CD8-positive, alpha-beta T cell (primary cell): ENCODE measurements at places on chromosomes 13 and 19.

GRCh38 chr19:38162094-38162493, 61.9 kb downstream of the DPF1 start:
- no peak for DNase-seq

DNA sequence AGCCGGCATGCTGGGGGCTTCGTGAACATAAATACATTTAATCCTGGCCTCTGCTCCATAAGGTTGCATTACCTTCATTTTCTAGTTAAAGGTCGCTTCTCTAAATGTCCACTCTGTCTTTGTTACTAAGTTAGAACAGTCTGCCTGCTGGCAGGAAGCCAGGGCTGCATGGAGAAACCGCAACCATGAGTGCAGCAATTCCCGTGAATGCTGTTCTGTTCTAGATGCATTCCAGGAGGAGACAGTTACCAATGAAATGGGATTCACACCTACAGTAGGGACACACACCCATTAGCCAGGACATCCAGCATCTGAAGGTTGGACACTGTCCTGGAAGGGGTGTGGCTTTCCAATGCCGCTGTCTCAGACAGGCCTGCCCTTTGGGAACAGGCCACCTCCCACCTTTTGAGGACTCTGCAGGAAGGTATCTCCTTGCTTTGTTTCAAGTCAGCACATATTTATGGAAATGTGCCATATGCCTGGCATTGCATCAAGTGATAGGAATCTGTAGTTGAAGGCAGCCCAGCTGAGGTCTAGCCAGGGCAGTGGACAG, 129.7 kb downstream of the SLC7A1 start:
- DNase-seq: no peak

DNA sequence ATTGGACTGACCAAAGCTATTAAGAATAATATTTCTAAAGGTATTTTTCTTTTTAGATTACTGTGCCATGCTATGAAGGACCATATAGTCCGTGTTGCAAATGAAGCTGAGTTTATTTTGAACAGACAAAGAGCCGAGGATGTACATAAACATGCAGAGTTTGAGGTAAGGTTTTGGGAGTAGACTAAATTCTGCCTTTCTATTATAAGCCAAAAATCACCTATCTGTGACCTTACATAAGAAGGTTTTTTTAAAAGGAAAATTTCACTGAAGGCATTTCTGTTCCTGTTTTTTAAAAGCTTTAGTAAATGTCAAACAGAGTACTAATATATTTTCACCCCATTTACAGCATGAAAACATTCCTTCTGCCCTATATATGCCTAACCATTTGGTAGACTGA, 127.4 kb downstream of the MAB21L1 start:
- no peak for DNase-seq

DNA sequence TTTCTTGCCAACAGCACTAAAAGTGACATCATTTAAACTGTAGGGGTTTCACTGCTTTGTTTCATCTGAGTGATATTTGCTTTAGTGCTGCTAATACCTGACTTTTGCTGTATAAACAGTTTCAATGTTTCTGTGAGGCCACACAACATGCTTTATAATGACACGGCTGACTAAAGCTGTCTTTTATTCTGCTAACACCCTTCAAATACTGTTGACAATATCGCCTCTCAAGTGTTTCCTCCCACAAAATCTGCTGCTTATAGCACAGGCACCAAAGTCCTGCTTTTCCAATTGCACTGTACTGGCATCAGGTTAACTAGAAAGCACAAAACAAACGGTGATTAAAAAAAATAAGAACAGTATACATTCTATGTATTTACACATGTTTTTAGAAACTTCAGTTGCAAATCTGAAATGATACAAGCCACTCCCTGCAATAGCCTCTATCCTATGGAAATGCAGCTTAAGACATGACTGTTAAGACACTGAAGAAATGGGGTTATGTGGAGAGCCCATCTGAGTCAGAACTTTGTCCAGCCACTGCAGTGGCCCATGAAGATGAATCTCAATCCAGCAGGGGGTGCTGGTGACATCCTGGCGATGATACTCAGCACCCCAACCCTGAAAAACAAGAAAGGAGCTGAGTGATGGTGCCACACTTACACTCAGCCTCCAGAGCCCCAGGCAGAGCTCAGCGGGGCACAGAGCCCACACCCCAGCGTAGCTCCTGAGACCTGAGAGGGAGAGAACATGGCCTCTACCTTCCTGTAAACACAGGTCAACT, 29.4 kb downstream of the RFXAP start:
- no peak for DNase-seq

- DNase-seq: no peak
Observed at GRCh38 chr13:77460195-77460594, 75.3 kb upstream of the SCEL start.

- DNase-seq: no peak
Observed at GRCh38 chr13:29800687-29801086, 49.7 kb downstream of the UBL3 start.

DNA sequence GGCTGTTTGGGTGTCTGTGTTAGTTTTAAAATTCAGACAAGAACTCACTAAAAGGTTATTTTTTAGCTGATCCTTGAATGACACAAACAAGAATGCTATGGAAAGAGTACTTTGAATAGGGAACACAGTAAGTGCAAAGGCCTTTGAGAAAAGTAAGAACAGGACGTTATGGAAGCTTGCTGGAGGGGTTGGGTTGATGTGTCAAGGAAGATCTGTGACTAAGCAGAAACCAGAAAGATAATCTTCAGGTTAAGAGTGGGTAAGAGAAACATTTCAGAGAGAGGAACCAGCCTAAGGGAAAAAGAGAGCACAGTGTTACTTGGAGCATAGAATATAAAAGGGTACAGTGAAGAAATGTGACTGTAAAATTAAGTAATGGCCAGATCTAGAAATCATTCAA, 41.2 kb upstream of the TRPC4 start:
- DNase-seq: no peak

DNA sequence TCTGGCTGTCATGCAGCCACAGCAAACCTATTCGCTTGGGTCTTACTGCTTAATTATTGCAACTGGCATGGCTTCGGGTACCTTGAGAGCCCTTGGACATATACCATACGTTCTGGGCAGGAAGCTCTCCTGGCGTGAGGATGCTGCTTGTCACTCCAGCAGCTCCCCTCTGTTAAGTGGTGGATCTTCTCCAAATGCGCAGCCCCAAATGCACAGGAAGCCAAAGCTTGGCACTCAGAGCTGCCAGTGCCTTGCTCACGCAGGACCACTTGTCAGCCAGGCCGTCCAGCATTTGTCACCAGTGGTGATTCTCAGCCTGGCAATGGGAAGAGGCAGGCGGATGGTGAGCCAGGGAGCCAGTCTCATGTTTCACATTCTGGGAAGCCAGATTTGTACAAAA, 158.6 kb downstream of the KATNAL1 start:
- DNase-seq: no peak

- no peak for DNase-seq
Observed at GRCh38 chr13:40343550-40344269, 322.7 kb downstream of the FOXO1 start.

GRCh38 chr13:113943821-113944565, 29.9 kb downstream of the C13orf46 start:
- DNase-seq: no peak

- no peak for DNase-seq
Observed at GRCh38 chr13:102440259-102440936, 38.5 kb upstream of the FGF14 start.

- no peak for DNase-seq
Observed at GRCh38 chr19:3970313-3970807, 539 bp downstream of the DAPK3 start.

GRCh38 chr13:49652355-49653305, 24.3 kb downstream of the ARL11 start:
- no peak for DNase-seq

- no peak for DNase-seq
Observed at GRCh38 chr19:13134626-13135025, 15.5 kb downstream of the STX10 start.

DNA sequence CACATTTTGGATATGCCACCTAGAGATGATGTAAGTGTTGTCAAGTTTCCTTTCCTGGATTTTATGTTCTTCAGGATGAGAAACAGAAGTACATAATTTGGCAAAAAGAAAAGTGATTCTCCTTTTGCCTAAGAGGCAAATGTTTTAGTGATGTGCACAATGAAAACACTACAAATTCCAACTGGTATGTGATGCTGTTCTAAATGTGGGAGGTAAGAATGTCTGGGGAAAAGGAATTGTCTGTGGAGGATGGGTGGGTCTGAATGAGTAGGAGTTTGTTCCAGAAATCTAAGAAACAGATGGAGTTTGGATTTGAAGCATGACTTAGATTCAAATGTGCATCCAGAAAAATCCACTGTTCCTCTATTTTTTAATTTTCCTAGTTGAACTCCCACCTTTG, 473.6 kb upstream of the SPRY2 start:
- no peak for DNase-seq

GRCh38 chr19:10195199-10195519, 406 bp upstream of the DNMT1 start:
- no peak for DNase-seq

GRCh38 chr13:53165261-53165660, 136.6 kb downstream of the OLFM4 start:
- DNase-seq: no peak

GRCh38 chr13:106477303-106477702, 58.2 kb downstream of the EFNB2 start:
- no peak for DNase-seq

DNA sequence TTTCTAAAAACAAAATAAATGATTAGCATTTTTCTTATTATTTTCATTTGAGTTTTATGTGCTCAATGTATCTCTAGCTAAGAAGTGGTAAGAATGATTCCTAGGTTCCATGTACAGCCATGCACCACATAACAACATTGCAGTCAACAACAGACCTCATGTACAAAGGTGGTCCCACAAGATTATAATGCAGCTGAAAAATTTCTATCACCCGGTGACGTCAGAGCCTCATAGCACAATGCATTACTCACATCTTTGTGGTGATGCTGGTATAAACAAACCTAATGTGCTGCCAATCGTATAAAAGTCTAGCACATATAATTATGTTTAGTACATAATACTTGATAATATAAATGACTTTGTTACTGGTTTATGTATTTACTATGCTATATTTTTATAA, 120.5 kb downstream of the SLC7A1 start:
- no peak for DNase-seq

DNA sequence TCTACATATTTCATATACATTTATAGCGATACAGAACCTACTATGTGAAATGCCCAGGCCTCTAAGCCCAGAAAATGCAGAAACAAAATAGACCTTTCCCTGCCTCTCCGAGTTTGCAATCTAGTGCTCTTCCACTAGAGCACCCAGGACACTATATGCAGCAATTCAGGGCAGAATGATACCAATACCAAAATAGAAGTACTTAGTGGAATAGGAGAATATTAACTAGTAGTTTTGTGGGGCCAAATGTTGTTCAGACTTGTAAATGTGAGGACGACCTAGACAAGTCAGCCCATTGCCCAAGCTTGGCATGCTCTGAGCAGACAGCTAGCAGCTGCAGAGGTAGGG, 35.8 kb upstream of the FLT1 start:
- DNase-seq: no peak

GRCh38 chr13:105441051-105441750, 1094.3 kb downstream of the EFNB2 start:
- no peak for DNase-seq

DNA sequence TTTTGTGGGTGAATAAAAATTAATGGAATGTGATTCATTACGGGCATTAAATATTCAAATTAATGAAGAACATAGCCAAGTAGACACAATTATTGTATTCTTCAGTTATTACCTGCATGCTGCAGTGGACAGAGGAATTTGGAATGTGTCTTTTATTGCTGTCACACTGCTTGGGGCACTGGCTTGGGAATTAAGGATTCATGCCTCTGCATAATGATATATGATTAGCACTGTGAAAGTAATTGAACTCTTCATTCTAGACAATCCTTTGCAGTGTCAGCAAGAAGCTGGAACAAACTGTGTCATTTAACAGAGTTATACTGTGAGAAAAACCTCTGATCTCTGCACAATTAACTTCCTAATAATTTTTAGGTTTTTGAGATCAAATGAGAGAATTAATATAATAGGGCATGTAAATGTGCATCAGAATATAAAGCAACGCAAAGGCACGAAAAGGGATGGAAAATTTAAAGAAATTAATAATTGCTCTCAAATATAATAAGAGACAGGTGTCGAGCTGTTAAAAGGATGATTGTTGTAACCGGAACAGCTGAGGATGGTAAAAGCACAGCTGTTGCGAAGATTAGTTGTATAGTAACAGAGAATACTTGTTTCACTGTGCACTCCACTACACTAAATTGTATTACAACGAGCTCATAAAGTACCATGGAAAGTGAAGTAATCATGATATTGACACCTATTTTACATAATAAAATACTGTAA, 235.1 kb upstream of the MIR17HG start:
- DNase-seq: no peak

GRCh38 chr19:50657222-50657669, 8.0 kb downstream of the C19orf81 start:
- no peak for DNase-seq

- no peak for DNase-seq
Observed at GRCh38 chr13:74987124-74987690, 494.8 kb downstream of the TBC1D4 start.

GRCh38 chr19:36103842-36104552, 6.9 kb upstream of the OVOL3 start:
- DNase-seq: no peak

GRCh38 chr19:6802336-6803035, 30.0 kb downstream of the VAV1 start:
- DNase-seq: peak; percentile 91

DNA sequence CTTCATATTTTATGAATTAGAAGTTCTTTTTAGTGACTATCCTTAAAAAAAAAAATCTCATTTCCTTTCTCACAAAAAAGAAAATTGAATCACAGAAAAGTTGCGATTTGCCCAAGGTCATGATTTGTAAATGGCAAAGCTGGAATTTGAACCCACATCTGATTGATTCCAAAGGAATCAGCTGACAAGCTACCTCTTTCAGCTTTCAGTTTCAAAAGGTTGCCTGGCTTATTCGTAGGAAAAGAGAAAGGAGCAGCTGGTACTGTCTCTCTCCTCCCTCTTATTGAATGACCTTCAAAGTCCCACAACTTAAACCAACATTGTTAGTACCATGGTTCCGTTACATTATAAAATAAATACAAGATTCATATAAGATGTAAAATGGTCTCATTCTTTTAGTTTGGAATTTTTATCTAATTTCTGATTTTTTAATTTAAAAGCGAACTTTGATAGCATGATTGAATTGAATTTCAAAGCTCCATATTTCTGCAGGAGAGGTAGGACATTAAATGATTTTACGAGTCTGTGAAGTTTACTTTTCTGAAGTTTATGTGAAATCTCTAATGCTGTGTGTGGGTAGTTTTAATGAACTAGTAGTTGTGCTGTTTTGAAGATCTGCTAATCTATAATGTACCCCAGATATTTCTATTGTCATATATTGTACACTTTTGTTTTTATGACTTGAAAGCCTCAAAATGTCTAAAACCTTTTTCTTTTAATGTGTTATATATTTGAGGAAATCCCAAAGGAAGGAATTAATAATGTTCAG, 18.5 kb upstream of the KCTD4 start:
- DNase-seq: no peak

- no peak for DNase-seq
Observed at GRCh38 chr13:23750383-23751121, 138.6 kb downstream of the MIPEP start.

- no peak for DNase-seq
Observed at GRCh38 chr13:48653472-48653939, at the start of gene CYSLTR2. CYSLTR2 (plus strand) TSS chr13:48653929; CDS start chr13:48706818, 52,889 bp downstream.

GRCh38 chr19:30159636-30160035, 212.5 kb upstream of the ZNF536 start:
- DNase-seq: no peak

- DNase-seq: no peak
Observed at GRCh38 chr19:2424686-2425621, 2.4 kb downstream of the TIMM13 start.

GRCh38 chr13:112256716-112257494, 119.2 kb upstream of the SPACA7 start:
- DNase-seq: no peak

GRCh38 chr19:40604647-40605215, 3.6 kb downstream of the LTBP4 start:
- peak; percentile 49 for DNase-seq
